ENCODE measurements at places on chromosomes 11 and 22.

DNA sequence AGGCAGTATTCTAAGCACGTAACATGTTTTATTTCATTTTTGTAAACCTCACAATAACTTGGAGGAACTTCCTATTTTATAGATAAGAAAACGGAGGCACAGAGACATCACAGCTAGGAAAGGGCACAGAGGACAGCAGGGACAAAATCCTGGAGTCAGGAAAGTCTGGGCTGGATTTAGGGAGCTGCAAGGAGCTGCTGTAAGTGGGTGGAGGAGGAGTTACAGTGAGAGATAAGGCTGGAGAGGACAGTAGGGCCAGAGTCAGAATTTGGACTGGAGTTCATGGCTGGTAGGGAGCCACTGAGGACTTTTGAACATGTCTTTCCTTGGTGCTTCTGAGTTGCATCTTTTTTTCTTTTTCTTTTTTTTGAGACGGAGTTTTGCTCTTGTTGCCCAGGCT is 32.2 kb upstream of the PTPRJ start:
- no peak for DNase-seq

GRCh38 chr11:105344938-105345337 is 205.4 kb upstream of the CARD18 start:
- DNase-seq: no peak

DNA sequence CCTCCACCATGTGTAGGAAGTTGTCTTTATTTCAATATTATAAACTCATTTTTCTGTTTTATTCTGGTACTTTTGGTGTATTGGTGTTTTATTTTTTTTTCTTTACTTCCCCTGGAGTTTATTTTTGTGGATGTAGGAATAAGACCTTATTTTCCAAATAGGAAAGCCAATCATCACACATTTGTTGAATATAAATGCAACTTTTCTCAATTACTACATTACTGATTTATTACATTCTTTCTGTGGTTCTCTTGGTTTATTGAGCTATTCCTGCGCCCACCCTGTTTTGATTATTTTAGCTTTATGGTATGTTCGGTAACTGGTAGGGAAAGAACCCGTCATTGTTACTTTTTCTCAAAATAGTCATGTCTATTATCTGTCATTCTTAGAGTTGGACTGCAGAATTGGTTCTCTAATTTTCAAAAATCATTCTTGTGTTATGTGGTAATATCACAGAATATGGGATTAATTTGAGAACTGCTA is 3.6 kb downstream of the IGLL5 start:
- no peak for DNase-seq

- no peak for DNase-seq
Measured at GRCh38 chr11:128388206-128388815, 199.0 kb downstream of the ETS1 start.

DNA sequence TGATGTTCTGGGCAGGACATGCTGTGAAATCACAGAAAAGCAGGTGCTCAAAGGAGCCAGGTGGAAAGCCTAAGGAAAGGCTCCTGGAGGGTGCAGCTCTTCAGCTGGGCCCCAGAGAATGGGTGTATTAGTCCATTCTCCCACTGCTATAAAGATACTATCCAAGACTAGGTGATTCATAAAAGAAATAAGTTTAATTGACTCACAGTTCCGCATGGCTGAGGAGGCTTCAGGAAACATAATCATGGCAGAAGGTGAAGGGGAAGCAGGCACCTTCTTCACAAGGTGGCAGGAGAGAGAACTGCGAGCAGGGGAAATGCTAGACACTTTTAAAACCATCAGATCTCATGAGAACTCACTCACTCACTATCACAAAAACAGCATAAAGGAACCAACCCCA is 43.1 kb upstream of the DEUP1 start:
- no peak for DNase-seq

DNA sequence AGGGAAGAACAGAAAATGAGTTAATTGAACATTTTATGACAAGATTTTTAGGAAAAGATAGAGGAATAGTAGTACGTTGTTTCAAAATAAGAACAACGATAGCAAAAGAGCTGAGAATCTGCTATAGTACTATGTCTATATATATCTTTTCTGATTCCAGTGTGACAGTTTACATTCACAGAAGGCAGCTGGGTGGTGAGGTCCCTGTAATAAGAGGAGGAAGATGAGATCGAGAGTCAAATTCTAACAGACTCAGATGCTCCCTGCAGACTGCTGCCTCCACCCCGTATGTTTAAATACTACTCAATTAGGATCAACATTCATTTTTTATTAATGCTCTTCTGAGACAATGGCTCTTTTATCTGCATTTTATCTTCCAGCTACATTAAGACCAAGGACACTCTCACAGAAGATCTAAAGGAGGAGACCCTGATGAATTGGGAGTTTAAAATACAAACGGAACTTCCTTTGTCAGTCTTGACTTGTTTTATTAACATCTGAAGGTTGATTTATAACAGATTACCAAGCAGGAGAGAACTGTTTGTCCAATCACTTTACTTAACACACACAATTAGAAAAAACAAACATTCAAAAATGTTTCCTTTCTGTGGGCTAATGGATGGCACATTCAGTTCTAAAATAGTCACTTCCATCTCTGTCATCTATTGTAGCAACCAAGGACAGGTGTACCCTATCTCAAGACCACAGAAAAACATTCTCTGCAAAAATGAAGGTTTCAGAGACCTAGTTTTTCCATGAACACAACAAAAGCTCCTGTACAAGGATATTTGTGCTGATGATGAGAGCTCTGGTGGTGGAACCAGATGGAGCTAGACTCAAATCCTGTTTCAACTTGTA is 240.2 kb downstream of the CADM1 start:
- DNase-seq: no peak

DNA sequence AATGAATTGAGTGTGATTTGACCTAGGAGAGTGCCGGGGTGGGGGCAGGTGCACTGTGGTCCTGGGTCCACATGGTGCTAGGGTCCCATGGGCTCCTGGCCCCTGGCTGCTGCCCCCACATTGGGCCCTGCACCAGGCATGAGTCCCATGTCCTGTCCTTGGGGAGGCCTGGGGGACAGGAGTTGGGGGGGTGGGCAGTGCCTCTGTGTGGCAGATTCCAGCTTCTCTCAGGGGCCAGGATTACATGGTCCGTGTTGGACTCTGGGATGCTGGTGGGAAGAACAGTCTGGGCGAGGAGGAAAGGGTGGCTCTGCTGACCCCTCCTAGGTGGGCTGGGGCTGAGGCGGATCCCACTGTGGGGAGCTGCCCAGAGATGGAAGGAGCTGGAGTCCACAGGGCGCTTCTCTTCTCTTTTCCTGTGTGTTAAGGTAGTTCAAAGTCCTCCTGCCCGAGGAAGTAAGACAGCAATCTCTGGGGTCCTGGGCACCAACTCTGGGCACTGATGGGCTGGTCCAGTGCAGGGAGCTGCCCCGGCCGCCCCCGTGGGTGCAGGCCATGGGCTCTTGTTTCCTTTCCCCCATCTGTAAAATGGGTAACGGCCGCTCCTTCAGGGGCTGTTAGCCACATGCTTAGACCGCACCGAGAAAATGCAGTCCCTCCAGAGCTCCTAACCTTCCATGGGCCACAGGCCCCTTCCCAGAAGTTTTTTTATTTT is 19.8 kb downstream of the KCNQ1 start:
- DNase-seq: no peak

DNA sequence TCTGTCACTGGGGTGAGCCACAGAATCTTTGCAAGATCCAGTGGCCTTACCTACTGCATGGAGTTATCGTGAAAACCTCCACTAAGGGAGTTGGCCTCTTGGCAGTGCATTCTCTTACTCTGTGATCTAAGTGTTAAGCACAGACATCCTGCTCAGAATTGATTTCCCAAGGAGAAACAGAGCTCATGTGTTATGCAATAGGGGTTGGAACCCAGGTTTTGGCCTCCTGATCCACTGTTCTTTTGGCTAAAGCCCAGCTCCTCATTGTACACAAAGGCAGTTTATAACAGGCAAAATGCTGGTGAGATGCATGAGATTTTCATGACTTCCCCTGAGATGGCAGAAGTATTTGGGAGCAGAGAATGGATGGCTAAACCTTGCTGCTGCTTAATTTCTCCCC is 11.8 kb downstream of the DTX4 start:
- peak; percentile 58 for DNase-seq

DNA sequence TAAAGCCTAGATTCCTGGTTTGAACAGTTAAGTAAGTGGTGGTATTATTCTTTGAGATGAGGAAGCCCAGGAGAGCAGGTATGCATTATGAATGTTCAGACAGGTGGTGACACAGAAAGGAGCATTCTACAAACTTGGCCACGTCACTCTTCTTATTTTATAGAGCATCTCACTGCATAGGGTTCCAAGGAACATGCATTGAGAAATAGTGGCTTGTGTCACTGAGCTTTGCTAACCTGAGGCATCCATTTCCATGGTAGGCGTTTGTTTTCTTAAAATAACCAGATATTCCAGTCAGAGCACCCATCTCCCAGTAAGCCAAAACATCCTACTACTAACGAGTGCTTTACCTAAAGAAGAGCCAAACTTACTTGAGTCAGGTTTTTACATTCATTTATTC is 169.7 kb downstream of the NAV2 start:
- no peak for DNase-seq

- DNase-seq: peak; percentile 85
Measured at GRCh38 chr11:123478352-123478987, 48.4 kb downstream of the GRAMD1B start.

DNA sequence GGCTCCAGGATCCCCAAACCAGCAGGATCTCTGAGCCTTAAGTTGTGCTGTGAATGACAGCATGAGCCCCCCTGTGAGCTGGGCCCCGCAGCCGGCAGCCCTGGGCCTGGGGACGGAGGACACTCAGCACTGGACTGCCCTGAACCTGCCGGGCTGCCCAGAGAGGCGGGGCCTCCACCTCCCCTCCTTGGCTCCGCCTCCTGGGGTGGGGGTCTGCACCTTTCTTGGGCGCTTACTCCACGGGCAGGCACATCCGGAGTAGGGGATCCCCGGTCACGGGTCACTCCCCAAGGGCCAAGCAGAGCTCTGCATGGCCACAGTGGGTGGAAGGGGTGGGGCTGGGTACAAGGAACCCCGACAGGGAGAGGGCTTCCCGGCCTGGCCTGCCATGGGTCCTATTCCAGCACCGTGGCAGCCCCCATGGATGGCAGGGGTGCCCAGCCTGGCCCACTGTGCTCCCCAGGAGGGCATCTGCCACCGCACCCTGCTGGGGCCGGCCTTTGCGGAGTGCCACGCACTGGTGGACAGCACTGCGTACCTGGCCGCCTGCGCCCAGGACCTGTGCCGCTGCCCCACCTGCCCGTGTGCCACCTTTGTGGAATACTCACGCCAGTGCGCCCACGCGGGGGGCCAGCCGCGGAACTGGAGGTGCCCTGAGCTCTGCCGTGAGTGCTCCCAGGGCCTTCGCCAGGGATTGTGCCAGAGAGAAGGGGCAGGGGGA is 5.4 kb downstream of the MUC5B start:
- no peak for DNase-seq

DNA sequence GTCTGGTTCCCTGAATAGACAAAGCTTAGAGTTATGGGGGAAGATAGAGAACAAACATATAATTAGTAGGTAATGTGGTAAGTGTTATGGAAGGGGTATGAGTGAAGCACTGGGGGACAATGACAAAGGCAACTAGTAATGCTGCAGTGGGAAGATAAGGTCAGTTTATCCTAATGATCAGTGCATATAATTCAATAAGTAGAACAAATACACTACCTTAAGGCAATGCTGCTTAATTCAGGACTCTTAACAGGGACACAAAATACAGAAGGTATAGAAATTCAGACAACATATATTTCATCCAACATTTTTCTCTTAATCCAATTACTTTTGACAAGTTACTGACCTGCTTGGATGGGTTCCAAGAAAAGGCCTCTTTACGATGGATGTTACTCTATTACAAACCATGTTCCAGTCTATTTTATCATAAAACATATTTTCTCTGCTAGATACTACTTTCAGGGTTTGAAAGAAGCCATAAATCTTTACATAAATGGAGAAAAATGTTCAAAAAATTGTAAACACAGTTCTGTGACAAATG is 1186.2 kb downstream of the LRRC4C start:
- no peak for DNase-seq
